ENCODE measurements at places on chromosomes 4 and X.

DNA sequence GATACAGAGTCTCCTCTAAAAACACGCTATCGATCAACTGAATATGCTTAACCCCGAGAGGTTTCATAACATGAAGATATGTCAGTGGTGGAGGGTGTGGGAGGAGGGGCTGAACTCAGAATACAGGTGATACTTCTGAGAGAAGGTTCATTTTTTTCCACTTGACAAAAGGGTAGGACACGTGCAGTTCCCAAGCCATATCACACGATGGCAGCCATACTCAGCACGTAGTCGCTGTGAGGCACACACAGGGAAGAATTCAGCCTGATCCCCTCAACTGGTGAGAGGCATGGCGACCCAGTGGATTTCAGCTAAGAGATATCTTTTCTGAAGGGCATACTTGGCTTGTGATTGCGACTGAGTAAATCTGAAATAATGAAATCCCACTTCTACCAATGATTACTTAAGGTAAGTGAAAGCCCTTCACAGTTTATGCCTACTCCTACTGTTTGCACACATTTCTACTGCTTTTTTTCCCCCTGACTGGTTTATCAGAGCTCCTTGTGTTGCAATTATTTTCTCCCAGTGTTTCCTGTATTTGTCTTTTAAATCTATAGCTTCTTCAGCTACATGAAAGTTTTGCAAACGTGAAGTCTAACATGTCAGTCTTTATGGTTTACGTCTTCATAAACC, 133.1 kb downstream of the CORIN start:
- no peak for DNase-seq

DNA sequence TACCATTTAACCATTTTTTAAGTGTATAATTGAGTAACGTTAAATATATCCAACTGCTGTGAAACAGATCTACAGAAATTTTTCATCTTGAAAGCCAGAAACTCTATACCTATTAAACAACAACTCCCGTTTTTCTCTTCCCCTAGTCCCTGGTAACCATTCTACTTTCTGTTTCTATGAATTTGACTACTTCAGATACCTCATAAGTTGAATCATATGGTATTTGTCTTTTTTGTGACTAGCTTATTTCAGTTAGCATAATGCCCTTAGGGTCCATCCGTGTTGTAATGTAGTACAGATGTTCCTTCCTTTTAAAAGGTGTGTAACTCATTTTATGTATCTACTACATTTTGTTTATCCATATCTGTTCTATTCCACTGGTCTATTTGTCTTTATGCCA, 48.7 kb downstream of the STAG2 start:
- DNase-seq, result no peak

DNA sequence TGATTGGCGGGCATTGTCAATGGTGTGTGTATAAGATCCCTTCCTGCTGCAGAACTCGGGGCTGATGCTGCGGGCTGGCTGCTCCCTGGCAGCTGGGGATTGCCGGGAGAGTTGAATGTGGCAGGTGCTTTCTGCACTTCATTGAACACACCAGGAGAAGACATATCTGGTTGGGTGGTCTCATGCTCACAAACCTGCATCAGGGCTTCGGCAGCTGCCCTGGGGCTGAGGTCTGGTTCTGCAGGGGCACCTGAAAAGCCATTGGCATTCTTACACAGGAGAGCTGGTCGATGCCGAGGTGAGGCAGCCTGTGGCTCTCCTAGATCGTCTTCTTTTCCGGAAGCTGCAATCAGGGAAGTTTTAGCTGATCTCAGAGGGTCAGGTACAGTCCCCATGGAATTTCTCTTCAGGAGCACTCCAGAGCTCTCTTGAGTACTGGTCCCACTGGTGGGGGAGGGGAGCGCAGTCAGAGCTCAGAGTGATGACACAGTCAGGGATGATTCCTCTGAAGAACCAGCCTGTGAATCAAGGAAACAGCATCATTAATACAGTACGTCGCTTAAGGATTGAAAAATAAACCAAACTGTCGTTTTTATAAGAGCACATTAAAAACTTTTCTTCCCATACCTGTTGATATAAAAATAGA, 57.8 kb downstream of the GPRIN3 start:
- DNase-seq, result no peak

GRCh38 chr4:150176547-150176946, 98.3 kb downstream of the DCLK2 start:
- no peak for DNase-seq

GRCh38 chr4:3792813-3793212, 26.6 kb downstream of the ADRA2C start:
- no peak for DNase-seq

- DNase-seq, result no peak
These were observed 12.1 kb upstream of the FAM47A start for GRCh38 chrX:34144246-34144645.

GRCh38 chr4:88672987-88673386, 24.6 kb downstream of the NAP1L5 start:
- peak; percentile 27 for DNase-seq

DNA sequence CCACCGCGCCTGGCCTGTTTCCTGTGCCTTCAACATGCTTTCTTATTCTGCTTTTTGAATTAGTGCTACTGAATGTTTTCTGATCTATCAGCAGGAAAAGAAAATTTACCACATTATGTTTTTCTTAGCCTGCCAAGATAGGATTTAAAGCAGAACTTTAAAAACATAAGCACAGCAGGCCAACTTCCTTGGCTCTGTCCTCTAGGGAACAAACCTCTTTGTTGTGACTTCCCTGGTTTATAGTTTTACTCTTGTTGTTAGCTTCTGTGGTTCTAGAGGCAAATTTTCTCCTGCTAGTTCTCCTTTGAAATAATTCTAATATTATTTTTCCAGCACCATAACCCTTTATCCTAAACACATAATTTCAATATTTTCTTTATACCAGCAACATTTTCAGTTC, 605.1 kb downstream of the ADGRL3 start:
- no peak for DNase-seq
